ENCODE measurements at places on chromosomes 2 and 18. TPM values are rescaled to one million over a fixed set of nuclear protein-coding genes. Genes with fewer than 3 reads are reported as not detected.

- no peak for DNase-seq
- H3K4me3 ChIP-seq, result no peak overlapping the region
- no peak overlapping the region for H3K27ac ChIP-seq
- no peaks in the 10 kb centered on the region for H3K27me3 ChIP-seq
- H3K4me1 ChIP-seq, result peaks cover 63% of the 10 kb centered on the region
Measured at GRCh38 chr2:69588403-69588802, 55.1 kb downstream of the AAK1 start.

DNA sequence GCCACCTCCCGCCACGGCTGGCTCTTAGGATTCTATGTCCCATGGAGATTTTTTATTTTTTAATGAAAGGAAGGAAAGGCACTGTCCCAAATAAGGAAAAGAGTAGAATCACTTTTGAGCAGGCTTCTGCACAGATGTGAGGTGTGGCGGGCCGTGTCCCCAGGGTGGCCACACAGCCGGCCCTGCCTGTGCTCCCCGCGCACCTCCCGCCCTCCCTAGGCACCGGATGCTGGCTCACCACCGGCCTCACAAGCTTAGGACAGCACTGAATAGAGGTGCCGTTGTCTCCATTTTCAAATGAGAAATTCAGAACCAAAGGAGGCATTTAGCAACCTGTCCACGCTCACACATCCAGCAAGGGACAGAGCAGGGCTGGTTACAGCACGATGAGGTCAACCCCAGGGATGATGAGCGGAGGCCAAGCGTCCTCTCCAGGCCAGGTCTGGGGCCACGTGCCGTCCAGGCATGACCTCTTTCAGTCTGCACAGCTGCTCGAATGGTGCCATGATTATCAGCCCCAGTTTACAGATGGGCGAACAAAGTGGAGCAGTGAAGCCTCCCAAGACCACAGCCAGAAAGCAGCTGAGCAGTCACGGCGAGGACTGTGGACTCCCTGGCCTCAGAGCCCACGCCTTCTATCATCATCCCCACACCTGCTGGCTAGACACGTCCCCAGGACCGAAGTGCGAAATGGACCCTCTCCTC, 20.7 kb upstream of the TEX51 start:
- no peaks in the 10 kb centered on the region for H3K4me1 ChIP-seq
- no peak for DNase-seq
- H3K27me3 ChIP-seq, result no peaks in the 10 kb centered on the region
- no peaks in the 10 kb centered on the region for H3K36me3 ChIP-seq
- no peak overlapping the region for H3K27ac ChIP-seq

DNA sequence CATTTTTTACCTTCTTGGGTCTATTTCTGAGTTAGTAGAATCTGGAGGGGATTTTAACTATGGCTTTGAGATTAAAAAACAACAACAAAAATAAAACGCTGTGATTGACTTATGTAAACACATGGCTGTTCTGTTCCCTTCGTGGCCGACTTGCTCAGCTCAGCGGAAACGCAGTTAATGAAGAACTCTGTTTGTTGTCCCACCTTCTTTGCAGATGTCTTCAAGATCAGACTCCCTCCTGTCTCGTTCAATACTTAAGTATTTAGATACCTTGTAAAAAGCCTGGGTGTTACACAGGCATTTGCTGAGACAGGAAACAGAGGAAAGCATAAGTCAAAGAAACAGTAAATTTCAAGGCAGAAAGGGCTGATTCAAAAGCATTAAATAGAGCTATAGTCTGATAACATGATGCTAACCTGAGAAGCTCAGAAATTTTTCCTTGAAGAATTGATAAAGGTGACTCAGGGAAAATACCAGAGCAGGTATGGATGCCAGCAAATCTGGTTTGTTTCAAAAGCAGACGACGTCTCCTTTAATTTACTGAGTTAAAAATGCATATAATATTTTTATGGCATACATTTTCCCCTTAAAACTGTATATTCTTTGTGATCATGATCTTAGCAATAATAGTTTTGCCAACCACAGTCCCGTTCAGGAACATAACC, 21.7 kb upstream of the POLI start:
- H3K27ac ChIP-seq, result peak overlapping the region; percentile 15
- H3K27me3 ChIP-seq, result no peaks in the 10 kb centered on the region
- peak; percentile 17 for DNase-seq
- no peaks in the 10 kb centered on the region for H3K36me3 ChIP-seq
- no peak overlapping the region for H3K4me3 ChIP-seq
- H3K4me1 ChIP-seq, result peaks cover 8% of the 10 kb centered on the region

OTOS gene
- total RNA-seq, result not detected

DNA sequence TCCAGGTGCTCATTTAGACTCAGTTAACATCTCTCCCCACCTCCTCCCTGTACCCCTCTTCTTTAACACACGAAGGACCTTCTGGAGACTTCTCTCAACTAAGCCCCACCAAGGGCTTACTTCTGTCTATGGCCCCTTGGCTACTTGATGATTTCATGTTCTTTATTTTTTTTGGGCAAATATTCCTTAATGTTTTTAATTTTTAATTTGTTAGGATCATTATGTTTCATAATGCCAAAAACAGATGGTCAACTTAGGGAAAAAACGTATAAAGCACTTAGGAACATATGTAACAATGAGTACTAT, 25.9 kb downstream of the IL37 start:
- no peak overlapping the region for H3K27ac ChIP-seq
- no peak overlapping the region for H3K4me3 ChIP-seq
- H3K4me1 ChIP-seq, result peaks cover 3% of the 10 kb centered on the region
- H3K36me3 ChIP-seq, result no peaks in the 10 kb centered on the region

DNA sequence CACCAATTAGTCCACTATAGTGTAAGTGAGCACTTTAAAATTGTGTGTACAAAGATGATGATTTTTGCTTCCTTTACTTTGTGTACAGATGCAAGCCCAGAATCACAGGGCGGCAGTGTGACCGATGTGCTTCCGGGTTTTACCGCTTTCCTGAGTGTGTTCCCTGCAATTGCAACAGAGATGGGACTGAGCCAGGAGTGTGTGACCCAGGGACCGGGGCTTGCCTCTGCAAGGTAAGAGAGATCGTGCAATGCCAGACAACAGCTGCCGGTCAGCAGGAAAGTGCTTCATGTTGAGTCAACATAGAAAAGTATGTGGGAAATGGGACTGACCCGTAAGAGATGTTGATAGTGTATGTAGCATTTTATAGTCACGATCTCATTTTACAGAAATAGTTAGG, 156.8 kb upstream of the TTC39C start:
- no peak for DNase-seq
- peaks cover 6% of the 10 kb centered on the region for H3K4me1 ChIP-seq
- no peaks in the 10 kb centered on the region for H3K36me3 ChIP-seq
- no peak overlapping the region for H3K4me3 ChIP-seq
- H3K27ac ChIP-seq, result no peak overlapping the region

- H3K27ac ChIP-seq, result no peak overlapping the region
- no peak overlapping the region for H3K4me3 ChIP-seq
Measured at GRCh38 chr2:76197842-76198448, 487.2 kb upstream of the GCFC2 start.

GRCh38 chr2:147872967-147873366, 28.1 kb downstream of the ACVR2A start:
- H3K27me3 ChIP-seq, result no peaks in the 10 kb centered on the region
- no peaks in the 10 kb centered on the region for H3K36me3 ChIP-seq
- H3K27ac ChIP-seq, result no peak overlapping the region

BCL2L11 gene
- 48.6 TPM for total RNA-seq

COX5B gene
- 112 TPM for total RNA-seq

IGFBP2 gene
- not detected for total RNA-seq

- no peak overlapping the region for H3K4me3 ChIP-seq
- H3K36me3 ChIP-seq, result no peaks in the 10 kb centered on the region
- no peaks in the 10 kb centered on the region for H3K27me3 ChIP-seq
- no peaks in the 10 kb centered on the region for H3K4me1 ChIP-seq
- no peak for DNase-seq
- no peak overlapping the region for H3K27ac ChIP-seq
Measured at GRCh38 chr18:58024139-58024538, 19.9 kb upstream of the NEDD4L start.

GRCh38 chr2:27021253-27022049, 11.3 kb upstream of the TMEM214 start:
- DNase-seq, result no peak
- no peak overlapping the region for H3K27ac ChIP-seq
- H3K4me3 ChIP-seq, result no peak overlapping the region
- H3K4me1 ChIP-seq, result no peaks in the 10 kb centered on the region
- peaks cover 3% of the 10 kb centered on the region for H3K36me3 ChIP-seq

KCNE4 gene
- total RNA-seq, result not detected

SH2D6 gene
- not detected for total RNA-seq

GRCh38 chr2:1987379-1987778, 243.1 kb upstream of the PXDN start:
- H3K36me3 ChIP-seq, result no peaks in the 10 kb centered on the region
- no peak overlapping the region for H3K4me3 ChIP-seq
- H3K27ac ChIP-seq, result no peak overlapping the region
- no peak for DNase-seq

C1GALT1C1L gene
- not detected for total RNA-seq

DNA sequence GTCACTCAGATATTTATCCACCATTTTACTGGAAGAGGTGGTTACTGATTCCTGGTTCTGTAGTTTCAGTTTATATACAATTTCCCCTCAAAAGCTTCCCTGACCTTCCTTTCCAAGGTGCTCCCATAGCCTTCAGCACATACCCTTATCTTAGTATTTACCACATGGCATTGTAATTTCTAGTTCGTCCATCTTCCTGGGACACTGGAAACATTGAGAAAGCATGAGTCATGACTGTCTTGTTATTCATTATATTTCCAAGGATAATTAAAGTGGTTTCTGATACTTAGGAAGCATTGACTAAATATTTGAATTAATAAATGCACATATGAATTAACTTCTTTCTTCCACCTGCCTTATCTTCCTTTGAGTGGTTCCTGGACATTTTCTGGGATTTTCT, 203.8 kb downstream of the ETAA1 start:
- H3K36me3 ChIP-seq, result no peaks in the 10 kb centered on the region
- DNase-seq, result no peak
- H3K4me1 ChIP-seq, result no peaks in the 10 kb centered on the region

GKN1 gene
- total RNA-seq, result not detected

ZAP70 gene
- total RNA-seq, result 470 TPM

ASXL3 gene
- total RNA-seq, result not detected

- no peaks in the 10 kb centered on the region for H3K27me3 ChIP-seq
- H3K27ac ChIP-seq, result no peak overlapping the region
- H3K4me1 ChIP-seq, result no peaks in the 10 kb centered on the region
- no peak overlapping the region for H3K4me3 ChIP-seq
- DNase-seq, result no peak
Measured at GRCh38 chr18:54878159-54878622, 49.9 kb downstream of the RAB27B start.

CRIM1 gene
- 1.1 TPM for total RNA-seq

UGT1A3 gene
- not detected for total RNA-seq

DNA sequence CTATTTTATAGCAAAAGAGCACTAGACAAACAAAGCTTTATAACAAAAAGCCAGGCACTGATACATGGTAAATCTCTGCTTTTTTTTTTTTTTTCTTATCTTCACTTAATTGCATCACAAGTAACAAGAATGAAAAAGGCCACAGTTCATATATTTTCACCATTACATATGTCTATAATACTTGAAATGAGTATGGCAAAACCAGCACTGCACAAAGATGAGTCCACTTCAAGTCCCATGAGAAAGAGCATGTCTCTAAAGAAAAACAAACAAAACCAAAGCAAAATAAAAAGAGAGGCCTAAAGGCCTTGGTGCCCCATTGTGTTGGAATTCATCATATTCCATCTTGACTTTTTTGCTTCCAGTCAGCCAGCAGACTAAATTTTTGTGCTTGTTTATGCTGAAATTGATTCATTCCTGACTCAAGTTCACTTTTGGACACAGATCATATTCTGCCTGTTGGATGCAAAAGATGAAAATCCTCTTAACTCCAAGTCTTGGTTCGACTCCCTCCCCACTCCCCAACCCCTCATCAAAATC, 264.9 kb upstream of the CCDC68 start:
- no peaks in the 10 kb centered on the region for H3K36me3 ChIP-seq
- H3K4me3 ChIP-seq, result no peak overlapping the region
- DNase-seq, result no peak

- H3K27me3 ChIP-seq, result no peaks in the 10 kb centered on the region
- H3K36me3 ChIP-seq, result no peaks in the 10 kb centered on the region
- H3K4me1 ChIP-seq, result no peaks in the 10 kb centered on the region
- no peak for DNase-seq
- H3K4me3 ChIP-seq, result no peak overlapping the region
Measured at GRCh38 chr2:205494537-205495235, 187.6 kb upstream of the NRP2 start.

DNA sequence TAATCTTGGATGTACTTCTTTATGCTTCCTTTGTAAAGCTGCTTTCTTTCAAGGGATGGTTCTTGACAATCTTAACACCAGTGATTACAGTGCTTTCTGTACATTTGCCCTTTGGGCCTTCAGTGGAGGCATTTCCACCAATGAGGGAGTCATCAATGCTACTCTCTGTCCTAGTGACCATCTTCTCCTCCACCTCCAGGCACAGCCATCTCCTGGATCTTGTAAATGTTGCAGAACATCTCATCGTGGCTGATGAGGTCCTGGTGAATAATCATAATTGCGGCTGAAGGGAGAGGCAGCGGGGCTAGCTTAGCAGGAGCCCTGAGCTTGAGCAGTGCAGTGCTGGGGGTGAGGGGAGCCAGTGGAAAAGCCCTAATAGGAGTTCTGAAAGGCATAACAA, 32.5 kb downstream of the IDH1 start:
- H3K27ac ChIP-seq, result no peak overlapping the region
- H3K4me3 ChIP-seq, result no peak overlapping the region
- no peaks in the 10 kb centered on the region for H3K4me1 ChIP-seq

GRCh38 chr2:232321156-232321816, 57.3 kb upstream of the ALPP start:
- DNase-seq, result peak; percentile 25
- H3K36me3 ChIP-seq, result no peaks in the 10 kb centered on the region
- peak overlapping the region; percentile 21 for H3K27ac ChIP-seq
- H3K4me1 ChIP-seq, result peaks cover 75% of the 10 kb centered on the region
- no peaks in the 10 kb centered on the region for H3K27me3 ChIP-seq

- H3K27me3 ChIP-seq, result no peaks in the 10 kb centered on the region
- DNase-seq, result no peak
- no peaks in the 10 kb centered on the region for H3K4me1 ChIP-seq
- H3K27ac ChIP-seq, result no peak overlapping the region
- no peaks in the 10 kb centered on the region for H3K36me3 ChIP-seq
- no peak overlapping the region for H3K4me3 ChIP-seq
Measured at GRCh38 chr2:563512-563911, 113.7 kb downstream of the TMEM18 start.

- peaks cover 46% of the 10 kb centered on the region for H3K4me1 ChIP-seq
- no peaks in the 10 kb centered on the region for H3K27me3 ChIP-seq
- peak overlapping the region; percentile 89 for H3K27ac ChIP-seq
- peak overlapping the region; percentile 69 for H3K4me3 ChIP-seq
- peaks cover 17% of the 10 kb centered on the region for H3K36me3 ChIP-seq
- DNase-seq, result no peak
Measured at GRCh38 chr2:196171946-196172345, 568 bp upstream of the STK17B start.

- no peaks in the 10 kb centered on the region for H3K27me3 ChIP-seq
- DNase-seq, result no peak
- no peaks in the 10 kb centered on the region for H3K4me1 ChIP-seq
- H3K27ac ChIP-seq, result no peak overlapping the region
- peaks cover 6% of the 10 kb centered on the region for H3K36me3 ChIP-seq
- no peak overlapping the region for H3K4me3 ChIP-seq
Measured at GRCh38 chr2:232275670-232276069, 102.9 kb upstream of the ALPP start.

- DNase-seq, result no peak
- H3K4me1 ChIP-seq, result no peaks in the 10 kb centered on the region
- H3K27me3 ChIP-seq, result no peaks in the 10 kb centered on the region
- no peaks in the 10 kb centered on the region for H3K36me3 ChIP-seq
- H3K27ac ChIP-seq, result no peak overlapping the region
- H3K4me3 ChIP-seq, result no peak overlapping the region
Measured at GRCh38 chr2:132804051-132804450, 134.0 kb upstream of the LYPD1 start.
